Suppressor macrophage treated with lipopolysaccharide for 1 hour (primary cell): ENCODE measurements at places on chromosomes 2 and 18.

- peak; percentile 21 for DNase-seq
Measured at GRCh38 chr2:98346311-98347236, at the start of gene CNGA3. Gene CNGA3 (plus strand): TSS chr2:98346456. CDS start chr2:98369976, 23,520 bp downstream.

DNA sequence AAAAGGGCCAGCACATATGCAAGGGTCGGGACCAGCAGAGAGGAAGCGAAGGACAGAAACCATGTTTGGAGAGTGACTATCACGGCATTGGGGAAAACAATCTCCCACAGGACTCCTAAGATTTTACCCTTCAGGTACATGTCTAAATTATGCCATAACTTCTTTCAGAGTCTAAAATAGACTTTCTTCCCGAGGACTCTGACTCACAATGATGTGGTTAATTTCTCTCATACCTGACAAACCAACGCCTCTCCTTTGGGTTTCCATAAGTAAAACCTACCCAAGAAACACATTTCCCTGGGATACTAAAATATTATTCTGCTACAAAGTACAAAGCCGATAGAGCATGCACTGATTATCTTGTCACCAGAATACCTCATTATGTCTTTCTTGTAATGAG, 127.8 kb upstream of the NETO1 start:
- DNase-seq = no peak

- no peak for DNase-seq
Measured at GRCh38 chr2:210715560-210716082, 159.2 kb downstream of the CPS1 start.

DNA sequence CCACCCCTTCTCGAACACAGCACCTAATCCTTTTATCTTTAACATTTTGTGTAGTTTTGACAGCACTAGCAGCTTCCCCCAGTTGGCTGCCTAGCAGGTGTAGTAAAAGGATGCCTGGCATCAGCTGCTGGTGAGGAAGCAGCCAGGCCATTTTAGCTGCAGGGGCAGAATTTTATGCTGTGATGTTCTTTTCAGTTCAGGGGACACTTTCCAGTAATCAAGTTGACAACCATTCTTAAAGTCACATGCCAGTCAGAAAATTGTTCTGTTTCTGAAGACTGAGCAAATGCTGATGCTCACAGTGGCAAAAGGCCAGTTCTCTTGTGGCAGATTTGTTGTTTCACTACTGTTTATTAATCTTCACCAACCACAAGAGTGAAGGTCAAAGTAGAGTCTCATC, 570.8 kb downstream of the CCDC85A start:
- no peak for DNase-seq

DNA sequence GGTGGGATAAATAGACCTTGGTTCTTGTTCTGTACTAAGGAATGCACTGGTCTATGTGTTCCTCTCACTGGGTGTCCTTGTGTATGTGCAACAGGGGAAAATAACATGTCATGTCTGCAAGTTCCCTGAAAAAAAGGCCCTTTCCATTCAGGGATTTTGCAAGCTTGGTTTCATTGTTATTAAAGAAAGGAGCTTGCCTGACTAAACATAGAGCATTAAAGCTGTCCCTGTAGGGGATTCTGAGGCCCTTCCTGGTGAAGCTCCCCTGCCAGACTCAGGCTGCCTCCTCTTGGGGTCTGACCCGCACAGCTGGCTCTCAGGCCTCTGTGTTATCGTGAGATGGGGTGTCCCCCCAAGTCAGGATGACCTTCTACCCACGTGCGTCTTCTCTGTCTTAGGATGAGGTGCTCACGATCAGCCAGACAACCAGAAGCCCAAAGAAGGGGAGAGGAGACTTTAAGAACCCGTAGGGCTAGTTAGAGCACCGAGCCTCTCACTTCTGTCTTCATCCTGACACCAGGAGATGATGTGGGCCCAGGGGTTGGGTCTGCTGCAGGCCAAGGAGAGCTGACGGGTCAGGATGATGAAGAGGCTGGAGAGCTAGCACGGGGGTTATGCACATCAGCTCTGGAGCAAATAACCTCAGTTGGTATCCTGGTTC, 21.2 kb downstream of the CAPG start:
- DNase-seq = no peak
